Hypothalamus (tissue), 51 donors: ENCODE measurements at places on chromosomes 6 and 20.

- DNase-seq, result no peak
Measured at GRCh38 chr6:25548451-25548850, 103.6 kb upstream of the SCGN start.

DNA sequence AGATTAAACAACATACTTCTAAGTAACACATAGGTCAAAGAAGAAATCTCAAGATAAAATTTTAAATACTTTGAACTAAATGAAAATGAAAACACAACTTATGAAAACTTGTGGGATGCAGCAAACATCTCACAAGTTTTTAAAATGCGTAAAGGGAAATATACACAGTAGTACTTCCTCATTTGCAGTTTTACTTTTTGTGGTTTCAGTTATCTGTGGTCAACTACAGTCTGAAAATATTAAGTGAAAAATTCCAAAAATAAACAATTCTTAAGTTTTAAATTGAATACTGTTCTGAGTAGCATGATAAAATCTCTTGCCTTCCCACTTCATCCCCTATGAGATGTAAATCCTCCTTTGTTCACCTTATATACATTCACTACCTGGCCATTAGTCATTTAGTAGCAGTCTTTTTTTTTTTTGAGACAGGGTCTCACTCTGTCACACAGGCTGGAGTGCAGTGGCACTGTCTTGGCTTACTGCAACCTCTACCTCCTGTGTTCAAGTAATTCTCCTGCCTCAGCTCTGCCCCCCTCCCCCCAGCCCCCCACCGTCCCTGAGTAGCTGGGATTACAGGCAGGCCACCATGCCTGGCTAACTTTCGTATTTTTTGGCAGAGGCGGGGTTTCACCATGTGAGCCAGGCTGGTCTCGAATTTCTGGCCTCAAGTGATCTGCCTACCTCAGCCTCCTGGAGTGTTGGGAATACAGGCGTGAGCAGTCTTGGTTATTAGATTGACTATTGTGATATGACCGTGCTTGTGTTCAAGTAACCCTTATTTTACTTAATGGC, 154.6 kb upstream of the AHI1 start:
- no peak for DNase-seq

DNA sequence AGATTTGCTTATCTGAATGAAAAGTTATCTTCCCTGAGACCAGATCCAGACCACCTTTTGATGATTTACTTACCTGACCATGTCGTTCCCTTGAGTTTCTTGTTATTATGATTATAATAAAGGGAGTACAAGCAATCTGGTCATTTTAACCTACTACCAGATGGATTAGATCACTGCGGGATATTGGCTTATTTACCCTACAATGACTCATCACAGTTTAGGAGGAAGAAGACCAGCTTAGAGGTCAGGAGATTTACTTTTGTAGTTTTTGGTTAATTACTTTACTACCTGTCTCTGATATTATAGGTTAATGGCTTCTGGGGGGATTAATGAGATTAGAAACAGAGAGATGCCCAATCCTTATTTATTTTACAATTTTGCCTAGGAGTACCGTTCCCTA, 10.7 kb downstream of the PKIB start:
- DNase-seq, result no peak

DNA sequence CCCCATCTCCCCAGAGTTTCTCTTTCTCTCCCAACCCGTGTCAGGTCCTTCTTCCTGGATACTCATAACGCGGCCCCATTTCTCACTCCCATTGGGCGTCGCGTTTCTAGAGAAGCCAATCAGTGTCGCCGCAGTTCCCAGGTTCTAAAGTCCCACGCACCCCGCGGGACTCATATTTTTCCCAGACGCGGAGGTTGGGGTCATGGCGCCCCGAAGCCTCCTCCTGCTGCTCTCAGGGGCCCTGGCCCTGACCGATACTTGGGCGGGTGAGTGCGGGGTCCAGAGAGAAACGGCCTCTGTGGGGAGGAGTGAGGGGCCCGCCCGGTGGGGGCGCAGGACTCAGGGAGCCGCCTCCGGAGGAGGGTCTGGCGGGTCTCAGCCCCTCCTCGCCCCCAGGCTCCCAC, at the start of gene HLA-F:
TSS of gene HLA-F (plus strand) at position 173 of the 404 bp plus-strand sequence. CDS start at position 203, 30 bp downstream.
- DNase-seq, result peak; percentile 66

DNA sequence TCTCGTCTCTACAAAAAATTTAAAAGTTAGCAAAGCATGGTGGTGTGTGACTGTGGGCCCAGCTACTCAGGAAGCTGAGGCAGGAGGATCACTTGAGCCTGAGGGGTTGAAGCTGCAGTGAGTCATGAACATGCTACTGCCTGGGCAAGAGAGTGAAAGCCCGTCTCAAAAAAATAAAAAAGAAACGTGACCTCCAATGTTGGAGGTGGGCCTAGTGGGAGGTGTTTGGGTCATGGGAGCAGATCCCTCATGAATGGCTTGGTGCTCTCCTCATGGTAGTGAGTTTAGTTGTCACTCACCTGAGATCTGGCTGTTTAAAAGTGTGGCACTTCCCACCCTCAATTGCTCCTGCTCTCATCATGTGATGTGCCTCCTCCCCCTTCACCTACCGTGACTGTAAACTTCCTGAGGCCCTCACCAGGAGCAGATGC, 24.3 kb downstream of the RBL1 start:
- no peak for DNase-seq

DNA sequence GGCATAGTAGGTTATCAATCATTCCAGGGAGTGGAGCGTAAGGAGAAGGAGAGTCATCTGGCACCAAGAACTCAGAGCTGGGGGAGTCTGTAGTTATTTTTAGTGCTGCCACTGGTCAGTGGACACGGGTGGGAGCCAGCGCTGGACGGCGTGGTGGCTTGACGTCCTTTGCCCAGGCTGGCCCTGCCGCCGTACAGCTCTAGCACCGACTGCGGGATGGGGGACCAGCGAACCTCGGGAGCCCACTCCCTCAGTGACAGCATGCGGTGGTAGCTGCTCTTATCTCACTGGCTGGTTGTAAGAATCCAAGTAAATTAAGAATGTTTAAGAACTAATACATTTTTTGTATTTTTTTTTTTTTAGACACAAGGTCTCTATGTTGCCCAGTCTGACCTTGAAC, 32.5 kb upstream of the RPS6KA2 start:
- no peak for DNase-seq

DNA sequence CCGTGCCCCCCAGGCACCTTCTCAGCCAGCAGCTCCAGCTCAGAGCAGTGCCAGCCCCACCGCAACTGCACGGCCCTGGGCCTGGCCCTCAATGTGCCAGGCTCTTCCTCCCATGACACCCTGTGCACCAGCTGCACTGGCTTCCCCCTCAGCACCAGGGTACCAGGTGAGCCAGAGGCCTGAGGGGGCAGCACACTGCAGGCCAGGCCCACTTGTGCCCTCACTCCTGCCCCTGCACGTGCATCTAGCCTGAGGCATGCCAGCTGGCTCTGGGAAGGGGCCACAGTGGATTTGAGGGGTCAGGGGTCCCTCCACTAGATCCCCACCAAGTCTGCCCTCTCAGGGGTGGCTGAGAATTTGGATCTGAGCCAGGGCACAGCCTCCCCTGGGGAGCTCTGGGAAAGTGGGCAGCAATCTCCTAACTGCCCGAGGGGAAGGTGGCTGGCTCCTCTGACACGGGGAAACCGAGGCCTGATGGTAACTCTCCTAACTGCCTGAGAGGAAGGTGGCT, 960 bp downstream of the TNFRSF6B start:
- DNase-seq, result no peak

DNA sequence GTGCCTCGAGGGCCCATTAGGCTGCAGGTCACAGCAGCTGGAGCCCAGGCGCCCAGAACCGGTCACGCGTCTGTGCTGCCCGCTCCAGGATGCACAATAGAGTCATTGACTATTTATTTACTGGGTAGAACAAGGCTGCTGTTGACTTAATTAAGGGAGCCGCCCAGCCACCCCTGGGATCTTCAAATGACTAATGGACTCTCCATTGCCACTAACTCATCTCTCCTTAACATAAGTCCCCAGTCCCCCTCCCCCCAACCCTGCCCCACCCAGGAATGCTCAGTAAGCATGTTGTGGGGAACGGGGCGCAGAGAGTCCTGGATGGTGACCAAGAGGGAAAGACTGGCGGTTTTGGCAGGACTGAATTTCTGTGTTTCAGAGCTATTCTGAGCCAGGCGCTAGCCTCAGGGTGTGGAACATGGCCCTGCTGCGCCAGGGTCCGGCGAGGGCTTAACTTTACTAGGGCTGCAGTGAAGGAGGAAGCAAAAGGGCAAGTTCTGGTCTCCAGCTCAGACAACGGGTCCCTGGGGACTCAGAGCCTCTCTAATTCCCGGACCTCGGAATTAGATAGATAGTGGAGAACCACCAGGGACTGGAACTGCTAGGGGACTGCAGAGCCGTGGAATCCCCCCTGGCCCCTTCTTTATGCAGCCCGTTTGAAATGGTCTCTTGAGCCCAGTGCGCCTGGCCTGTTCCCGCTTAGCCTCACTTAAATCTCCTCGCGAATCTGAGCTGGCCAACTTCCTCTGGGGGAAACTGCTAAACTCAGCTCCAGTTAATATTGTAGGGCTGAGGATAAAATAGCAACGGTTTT, 1.5 kb upstream of the GRIK2 start:
- DNase-seq, result no peak

DNA sequence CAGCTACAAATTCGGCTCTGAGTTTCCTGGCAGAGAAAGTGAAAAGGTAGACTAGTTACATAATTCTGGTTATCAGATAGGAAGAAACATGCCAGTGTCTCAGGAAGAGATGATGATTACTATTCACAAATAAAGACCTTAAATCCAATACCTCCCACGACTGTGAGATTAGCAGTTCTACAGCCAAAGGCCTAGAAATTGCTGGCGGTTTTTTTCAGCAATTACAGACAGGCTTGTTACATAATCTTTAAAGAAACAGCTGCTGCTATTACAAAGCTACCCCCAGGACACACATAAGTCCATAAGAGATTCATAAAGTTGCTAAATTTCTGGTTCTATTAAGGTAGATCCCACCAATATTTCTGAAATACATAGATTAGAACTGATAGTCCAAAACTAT, 40.2 kb downstream of the PIGU start:
- no peak for DNase-seq

DNA sequence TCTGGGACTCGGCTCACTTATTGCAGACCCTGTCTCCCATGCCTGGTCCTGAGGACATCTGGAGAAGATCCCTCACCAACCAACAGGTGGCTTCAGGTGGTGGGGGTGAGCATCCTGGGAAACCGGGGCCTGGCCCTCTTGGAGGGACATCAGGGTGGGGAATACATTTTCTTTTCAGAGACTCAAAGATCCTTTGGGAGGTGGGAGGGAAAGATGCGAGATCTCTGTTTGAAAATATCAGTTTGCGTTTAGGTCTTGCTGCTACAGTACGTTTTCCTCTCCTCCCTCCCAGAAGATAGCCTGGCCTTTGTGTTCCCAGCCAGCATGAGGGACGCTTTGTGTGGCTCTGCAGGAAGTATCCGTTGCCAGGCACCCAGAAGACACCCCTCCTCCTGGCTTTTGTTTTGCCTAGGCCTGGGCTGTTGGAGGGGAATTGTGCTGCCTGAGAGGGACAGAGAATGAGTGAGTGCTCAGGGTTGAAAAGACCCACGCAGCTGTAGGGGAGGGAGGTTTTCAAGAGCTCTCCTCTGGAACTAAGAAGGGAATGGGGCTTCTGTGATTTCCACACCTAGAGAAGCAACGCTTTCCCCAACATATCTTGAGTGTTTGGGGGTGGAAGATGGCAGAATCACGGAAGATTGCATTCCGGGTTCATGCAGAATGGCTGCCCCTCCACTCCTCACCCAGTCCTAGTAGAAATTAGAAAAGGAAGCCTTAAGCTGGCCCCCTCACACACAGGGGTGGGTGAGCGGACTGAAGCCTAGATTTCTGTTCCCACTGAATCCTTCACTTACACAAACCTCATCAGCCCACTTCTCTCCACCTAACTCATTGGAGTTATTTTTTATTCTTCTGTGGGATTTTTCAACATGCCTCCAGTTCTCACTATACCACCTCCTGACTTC, 22.0 kb upstream of the SLC2A12 start:
- peak; percentile 72 for DNase-seq

DNA sequence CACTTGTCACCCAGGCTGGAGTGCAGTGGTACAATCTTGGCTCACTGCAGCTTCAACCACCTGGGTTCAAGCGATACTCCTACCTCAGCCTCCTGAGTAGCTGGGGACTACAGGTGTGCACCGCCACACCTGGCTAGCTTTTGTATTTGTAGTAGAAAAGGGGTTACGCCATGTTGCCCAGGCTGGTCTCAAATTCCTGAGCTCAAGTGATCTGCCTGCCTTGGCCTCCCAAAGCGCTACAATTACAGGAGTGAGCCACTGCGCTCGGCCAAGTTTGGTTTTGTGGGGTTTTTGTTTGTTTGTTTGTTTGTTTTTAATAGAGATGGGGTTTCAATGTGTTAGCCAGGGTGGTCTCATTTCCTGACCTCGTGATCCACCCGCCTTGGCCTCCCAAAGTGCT, 12.3 kb downstream of the LOC128125822 start:
- DNase-seq, result no peak

DNA sequence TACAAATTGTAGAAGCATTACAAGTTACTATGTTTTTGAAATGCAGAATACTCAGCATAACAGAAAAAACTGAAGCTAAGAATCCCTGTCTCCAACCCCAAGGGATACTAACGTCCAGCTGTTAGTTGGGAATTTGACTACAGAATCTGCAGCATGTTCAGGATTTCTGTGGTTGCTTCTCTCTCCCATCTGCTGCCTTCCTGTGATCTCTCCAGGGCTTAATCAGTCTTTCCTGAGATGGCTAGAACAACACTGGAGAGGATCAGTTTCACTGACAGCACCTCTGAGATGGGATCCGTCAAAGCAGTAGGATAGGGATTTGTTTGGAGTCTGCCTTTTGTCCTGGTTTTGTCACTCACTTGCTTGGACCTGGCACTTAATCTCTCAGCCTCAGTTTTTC, 73.3 kb upstream of the NUP153 start:
- no peak for DNase-seq

DNA sequence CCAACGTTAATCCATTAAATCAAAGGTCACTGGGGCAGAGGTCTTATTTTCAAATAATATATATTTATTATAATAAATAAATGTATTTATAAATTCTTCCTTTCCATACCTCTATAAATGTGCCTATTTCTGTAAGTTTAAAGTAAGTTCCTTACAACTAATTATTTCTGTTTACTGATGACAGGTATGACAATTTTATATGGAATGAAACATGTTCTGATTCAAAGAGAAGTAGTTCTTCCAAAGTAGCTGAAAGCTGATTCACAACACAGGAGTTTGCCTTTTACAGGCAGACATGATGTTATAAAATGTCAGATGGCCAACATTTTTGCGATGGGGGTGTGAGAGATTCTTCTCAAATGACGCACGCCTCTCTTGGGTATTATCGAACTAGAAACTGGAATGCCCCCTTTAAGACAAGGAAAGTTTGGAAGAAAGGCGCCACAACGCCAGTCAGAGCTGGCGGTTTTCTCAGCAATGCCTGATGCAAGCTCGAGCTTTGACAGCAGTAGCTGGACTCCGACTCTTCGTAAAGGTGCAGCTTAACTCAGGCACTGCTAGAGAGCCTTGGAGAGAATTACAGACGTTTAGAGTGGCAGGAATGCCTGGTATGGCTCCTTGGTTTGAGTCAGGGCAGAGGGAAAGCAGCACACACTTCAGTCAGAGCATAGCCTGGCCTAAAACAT, 92.1 kb downstream of the FOXC1 start:
- DNase-seq, result no peak

- no peak for DNase-seq
Measured at GRCh38 chr6:148222846-148223245, 119.8 kb upstream of the SASH1 start.

GRCh38 chr6:36389353-36389752, 1.9 kb upstream of the ETV7 start:
- no peak for DNase-seq

- DNase-seq, result no peak
Measured at GRCh38 chr6:152423216-152424103, 213.7 kb downstream of the SYNE1 start.

GRCh38 chr20:58277578-58278472, 31.7 kb upstream of the RAB22A start:
- no peak for DNase-seq
